Stimulated activated CD4-positive, alpha-beta T cell treated with anti-CD3 and anti-CD28 coated beads, TNF-alpha, amount 100 ng/mL, for 4 hours (primary cell): ENCODE measurements at places on chromosomes 3 and 15.

- no peak for DNase-seq
Observed at GRCh38 chr3:149969110-149969939, 1.4 kb downstream of the PFN2 start.

DNA sequence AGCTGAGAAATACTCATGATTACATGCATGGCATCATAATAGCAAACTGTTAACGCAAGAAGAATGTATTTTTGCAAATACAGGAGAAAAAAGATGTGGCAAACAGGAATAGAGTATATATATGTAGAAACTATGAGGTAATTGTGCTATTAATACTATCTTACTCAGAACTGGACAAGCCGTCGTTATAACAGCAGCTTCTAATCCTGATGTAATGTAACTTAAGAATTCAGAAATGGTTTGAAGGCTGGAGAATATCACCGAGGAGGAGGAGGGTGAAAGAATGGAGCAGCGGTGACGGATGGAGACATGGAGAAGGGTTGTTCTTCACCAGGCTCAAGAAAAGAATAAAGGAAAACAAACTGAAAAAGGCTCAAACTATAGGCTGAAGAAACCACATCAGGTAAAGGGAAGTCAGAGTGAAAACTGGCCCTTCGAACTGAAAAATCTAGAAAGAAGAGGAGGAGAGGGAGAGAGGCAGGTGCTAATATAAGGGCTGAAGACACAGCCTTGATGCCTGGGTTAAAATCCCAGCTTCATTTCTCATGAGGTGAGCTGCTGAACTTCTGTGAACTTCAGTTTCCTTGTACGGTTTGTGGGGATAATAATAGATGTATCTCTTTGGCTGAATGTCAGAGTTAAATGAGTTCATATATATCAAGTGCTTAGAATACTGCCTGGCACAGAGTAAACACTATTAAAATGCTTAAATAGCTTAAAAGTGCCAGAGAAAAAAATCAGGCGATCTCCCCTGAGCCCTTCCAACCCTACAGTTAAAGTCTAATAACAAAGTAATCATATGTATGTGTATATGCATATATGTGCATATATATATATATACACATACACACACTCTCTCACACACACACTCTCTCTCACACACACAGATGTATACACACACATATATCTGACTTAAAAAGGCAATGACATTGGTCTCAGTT lies 43.9 kb downstream of the GOLIM4 start:
- no peak for DNase-seq

DNA sequence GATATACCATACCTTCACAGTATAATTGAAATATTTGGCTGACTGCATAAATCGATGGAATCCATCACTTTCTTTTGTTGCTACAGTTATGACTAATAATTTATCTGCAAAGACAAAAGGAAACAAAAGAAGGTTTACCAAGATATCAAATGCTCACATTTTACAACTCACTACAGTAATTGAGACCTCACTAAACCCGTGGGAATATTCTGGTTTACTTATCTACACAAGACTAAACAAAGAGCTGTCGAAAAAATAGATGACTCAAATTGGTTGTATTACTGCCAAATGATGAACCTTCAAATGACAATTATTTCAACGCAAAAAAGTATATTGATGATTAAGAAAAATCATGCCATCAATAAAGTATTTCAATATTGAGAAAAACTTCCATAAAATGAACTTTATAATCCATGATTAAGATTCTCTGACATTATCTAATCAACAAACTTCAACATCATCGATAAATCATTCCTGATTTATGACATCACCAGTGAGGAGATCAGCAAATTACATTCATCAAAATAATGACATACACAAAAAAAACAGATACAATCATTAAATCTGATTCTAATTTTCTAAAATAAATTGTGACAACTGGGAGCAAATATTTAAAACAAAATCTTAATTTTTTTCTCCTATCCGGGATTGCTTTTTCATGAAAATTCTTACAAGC lies 36.7 kb downstream of the PLOD2 start:
- no peak for DNase-seq

DNA sequence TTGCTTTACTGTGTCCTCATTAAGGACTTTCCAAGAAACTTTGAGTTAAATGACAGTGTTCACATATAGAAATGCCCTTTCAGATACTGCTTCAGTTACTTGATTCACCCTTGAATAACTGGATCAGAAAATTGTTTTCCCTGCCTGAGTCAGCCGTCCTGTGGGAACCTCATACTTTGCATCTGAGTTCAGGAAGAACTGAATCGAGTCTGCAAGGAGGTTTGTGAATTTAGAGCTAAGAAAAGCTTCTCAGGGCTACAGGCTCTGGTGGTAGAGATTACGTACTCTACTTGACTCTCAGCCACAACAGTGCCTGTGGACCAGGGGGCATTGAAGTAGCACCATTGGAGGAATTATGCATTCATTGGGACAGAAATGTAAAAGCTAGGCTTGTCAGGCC lies 252.4 kb upstream of the C2CD4B start:
- DNase-seq, result no peak

GRCh38 chr15:27248251-27248650 lies 277.3 kb downstream of the GABRG3 start:
- no peak for DNase-seq

DNA sequence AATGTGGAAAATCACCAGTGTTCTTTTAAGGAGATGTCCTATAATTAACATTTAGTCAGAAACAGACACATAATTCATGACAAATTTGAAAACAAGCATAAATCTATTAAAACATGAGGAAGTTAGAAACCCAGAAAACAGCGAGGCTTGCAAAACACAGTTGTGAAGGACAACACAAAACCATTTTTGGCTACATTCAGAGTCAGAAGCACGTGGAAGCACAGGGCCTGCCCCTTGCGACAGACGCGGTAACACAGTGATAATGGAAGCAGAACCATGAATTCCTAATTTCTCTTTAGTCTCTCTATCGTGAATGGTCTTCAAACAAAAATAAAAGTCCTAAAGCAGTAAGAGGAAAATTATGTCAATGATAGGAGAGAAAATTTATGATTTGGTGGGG lies 12.2 kb downstream of the NCEH1 start:
- DNase-seq, result no peak

DNA sequence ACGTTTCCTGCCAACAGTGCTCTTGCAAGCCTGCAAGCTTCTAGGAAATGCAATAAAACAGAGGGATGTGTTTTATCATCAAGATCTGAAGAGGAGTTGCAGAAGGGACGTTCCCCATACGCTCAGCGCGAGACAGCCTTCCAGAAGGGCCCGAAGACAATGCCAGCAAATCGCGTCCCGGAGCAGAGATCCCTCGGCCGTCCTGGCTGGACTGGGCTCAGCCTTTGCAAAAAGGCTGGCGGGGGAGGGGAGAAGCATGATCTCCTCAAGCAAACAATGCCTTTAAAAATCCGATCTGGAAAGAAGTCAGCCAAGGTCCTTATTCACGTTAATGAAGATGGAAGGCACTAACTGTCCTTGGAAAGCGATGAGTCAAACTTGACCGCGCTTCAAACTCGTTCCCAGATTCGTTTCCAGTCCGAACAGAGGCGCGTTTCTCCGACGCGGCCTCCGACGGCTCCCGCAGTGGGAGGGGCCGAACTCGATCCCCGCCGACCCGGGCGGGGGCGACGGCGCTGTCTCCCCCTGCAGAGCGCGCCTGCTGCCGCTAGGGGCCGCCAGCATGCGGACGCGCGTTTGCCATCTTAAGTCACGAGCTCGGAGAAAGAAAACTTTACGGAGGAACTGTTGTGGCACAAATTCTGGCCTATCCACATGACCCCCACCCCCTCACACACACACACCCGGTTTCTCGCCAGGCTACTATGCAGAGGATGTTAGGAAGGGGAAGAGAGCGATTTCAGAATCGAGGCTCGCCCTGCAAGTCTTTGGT lies 5.5 kb downstream of the BCL6 start:
- DNase-seq, result peak; percentile 65

GRCh38 chr3:21013566-21013965 lies 737.4 kb downstream of the ZNF385D start:
- no peak for DNase-seq

DNA sequence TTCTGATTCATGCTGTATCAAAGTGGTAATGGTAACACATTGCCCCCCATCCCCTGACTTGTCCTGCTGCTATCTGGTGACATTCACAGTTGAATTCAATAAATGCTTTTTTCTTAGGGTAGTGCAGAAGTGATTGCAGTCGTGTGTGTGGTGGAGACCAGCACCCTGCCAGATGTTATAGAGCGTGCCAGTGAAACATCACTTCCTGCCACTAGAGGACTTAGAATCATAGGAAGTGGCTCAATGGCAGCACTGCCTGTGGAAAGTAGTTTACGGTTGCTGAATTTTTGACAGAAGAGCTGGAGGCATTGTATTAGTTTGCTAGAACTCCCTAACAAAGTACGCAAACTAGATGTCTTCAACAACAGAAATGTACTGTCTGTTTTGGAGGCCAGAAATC lies 37.4 kb upstream of the P2RY12 start:
- no peak for DNase-seq

DNA sequence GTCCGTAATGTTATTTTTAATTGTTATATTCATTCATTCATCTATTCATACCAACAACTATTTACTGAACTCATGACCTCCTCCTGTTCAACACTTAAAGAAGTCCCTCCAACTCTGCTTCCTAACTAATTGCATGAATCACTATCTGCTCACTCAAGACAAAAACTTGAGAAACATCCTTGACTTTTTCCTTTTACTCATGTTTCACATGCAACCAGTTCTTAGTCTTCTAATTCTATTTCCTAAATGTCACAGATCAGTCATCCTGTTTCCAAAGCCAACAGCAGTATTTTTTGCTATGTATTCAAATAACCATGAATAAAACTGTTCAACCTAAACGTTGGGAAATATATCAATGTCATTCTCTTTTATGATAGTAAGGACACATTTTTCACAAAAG lies 124.6 kb upstream of the GBE1 start:
- DNase-seq, result no peak

- DNase-seq, result no peak
Observed at GRCh38 chr3:88896026-88896425, 211.4 kb upstream of the EPHA3 start.

DNA sequence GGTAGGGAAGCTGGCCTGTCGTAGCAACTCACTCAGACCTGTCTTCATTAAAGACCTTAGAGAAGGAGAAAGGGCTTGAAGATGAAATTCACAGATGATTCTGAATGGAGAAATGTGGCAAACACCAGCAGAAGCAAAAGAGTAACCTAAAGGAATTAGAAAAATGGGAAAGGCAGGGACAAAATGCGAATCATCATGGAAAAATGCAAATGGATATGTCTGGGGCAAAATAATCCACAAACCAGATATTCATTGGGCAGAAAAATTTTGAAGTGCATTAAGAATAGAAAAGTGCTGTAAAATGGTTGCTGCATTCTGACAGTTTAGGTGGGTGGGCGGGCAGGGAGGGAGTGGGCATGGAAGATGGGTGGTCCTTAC lies 156.9 kb upstream of the RASGRP1 start:
- no peak for DNase-seq

- DNase-seq, result no peak
Observed at GRCh38 chr3:177665122-177665808, 468.0 kb upstream of the TBL1XR1 start.

DNA sequence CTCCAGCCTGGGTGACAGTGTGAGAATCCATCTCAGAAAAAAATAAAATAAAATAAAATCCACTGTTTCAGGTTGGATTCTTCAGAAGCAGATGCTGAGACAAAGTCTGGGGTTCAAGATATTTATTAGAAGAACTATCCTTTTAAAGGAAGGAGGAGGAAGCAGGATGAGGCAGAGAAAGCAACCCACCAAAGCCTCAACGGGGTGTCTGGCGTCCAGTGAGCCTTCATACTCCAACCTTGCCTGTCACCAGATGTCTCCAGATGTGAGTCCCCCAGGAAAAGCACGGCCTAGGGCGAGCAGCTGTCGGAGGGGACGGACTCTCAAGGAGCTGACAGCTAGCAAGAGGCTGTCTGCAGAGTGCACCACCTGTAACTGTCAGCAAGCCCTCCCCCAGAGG lies 37.3 kb downstream of the MB21D2 start:
- no peak for DNase-seq

- no peak for DNase-seq
Observed at GRCh38 chr15:99167201-99167600, 62.3 kb downstream of the SYNM start.

DNA sequence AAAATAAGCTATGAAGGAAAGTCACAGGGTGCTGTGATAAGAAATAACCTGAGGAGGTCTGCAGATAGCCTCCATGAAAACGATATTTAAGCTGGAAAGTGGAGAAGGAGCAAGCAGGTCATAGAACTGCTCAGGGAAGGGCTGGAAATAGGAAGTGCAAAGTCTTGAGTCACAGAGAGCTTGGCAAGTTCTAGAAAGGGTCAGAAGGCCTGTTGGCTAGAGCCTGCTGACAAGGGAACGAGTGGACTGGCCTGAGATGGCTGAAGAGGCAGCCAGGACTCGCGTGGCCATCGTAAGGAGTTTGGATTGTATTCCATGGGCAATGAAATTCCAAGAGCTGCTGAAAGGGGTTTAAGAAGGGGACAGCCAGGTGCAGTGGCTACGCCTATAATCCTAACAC lies 64.7 kb upstream of the IL12A start:
- no peak for DNase-seq

DNA sequence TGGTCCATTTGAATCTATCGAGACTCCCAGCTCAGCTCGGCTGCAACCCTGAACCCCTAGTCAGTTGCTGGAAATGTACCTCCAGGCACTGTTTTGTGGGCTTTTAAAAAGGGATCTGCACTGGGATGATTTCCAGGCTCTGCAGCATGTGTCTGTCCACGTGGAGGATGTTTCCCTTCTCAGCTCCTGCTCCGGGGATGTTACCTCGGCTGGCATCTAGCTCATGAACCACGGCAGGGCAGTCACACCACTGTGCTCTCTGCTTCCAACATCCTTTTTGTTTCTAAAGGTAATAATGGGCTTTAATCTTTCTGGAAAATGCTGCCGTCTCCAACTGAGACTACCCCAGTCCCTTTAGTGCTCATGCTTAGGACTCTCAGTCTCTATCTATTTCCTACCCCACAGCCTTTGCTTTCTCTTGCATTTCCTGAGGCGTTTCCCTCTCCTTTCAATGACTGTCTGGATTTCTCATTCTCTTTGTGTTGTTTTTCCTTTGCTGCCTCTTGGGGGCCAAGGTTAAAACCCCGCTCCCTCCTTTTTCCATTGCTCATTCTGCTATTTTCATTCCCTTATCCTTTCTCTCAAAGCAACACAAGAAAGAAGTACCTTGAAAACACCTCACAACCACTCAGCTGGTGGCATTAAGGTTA lies 42.9 kb upstream of the AKAP13 start:
- DNase-seq, result no peak

- DNase-seq, result no peak
Observed at GRCh38 chr3:112437146-112438022, 61.9 kb downstream of the BTLA start.

GRCh38 chr15:99450896-99451358 lies 114.9 kb upstream of the MEF2A start:
- peak; percentile 39 for DNase-seq

- DNase-seq, result no peak
Observed at GRCh38 chr15:78049691-78050440, 27.6 kb downstream of the TBC1D2B start.

- no peak for DNase-seq
Observed at GRCh38 chr3:114034787-114035545, 21.4 kb downstream of the CCDC191 start.
